ENCODE measurements at places on chromosomes 2 and 18. TPM values are rescaled to one million over a fixed set of nuclear protein-coding genes. Genes with fewer than 3 reads are reported as not detected.

DNA sequence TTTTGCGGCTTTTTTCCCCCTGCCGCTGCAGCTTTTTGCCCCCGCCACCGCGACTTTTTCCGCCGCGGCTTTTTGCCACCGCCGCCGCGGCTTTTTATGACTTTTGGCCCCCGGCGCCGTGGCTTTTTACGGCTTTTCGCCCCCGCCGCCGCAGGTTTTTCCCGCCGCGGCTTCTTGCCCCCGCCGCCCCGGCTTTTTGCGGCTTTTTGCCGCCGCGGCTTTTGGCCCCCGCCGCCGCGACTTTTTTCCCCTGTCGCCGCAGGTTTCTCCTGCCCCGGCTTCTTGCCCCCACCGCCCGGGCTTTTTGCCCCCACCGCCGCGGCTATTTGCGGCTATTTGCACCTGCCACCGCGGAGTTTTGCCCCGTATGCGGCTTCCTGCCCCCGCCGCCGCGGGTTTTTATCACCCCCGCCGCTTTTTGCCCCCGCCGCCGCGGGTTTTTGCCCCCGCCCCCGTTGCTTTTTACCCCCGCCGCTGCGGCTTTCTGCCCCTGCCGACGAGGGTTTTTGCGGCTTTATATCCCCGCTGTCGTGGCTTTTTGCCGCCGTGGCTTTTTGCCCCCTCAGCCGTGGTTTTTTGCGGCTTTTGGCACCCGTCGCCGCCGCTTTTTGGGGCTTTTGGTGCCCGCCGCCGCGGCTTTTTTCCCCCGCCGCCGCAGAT lies 2750.9 kb downstream of the RPIA start:
- peaks cover 12% of the 10 kb centered on the region for H3K4me1 ChIP-seq
- DNase-seq, result no peak
- no peak overlapping the region for H3K27ac ChIP-seq
- peak overlapping the region; percentile 46 for H3K4me3 ChIP-seq
- H3K36me3 ChIP-seq, result no peaks in the 10 kb centered on the region
- H3K27me3 ChIP-seq, result peaks cover 31% of the 10 kb centered on the region

DNA sequence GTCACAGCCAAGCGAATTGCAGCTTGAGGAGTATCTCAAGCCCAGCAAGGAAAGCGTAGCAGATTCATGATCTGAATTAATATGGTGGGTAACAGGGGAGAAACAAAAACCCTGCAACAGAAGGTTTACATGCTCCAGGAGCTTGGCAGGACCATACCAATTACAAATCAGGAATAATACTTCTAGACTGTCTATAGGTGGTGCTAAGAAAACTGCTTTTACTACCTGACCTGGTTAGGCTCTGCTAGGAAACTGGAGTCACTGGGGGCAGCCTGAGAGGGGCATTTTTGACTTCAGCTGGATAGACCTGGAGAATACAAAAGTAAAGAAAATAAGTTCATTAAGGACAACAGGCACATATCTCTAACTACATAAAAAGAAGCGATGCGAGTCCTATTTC lies 24.6 kb upstream of the SPOPL start:
- no peaks in the 10 kb centered on the region for H3K27me3 ChIP-seq
- no peak overlapping the region for H3K27ac ChIP-seq
- H3K4me3 ChIP-seq, result no peak overlapping the region

- no peak overlapping the region for H3K27ac ChIP-seq
- no peaks in the 10 kb centered on the region for H3K4me1 ChIP-seq
Observed at GRCh38 chr2:239489481-239489880, 88.7 kb upstream of the HDAC4 start.

GRCh38 chr2:174572556-174572955 lies 25.0 kb downstream of the WIPF1 start:
- peaks cover 4% of the 10 kb centered on the region for H3K36me3 ChIP-seq
- H3K27me3 ChIP-seq, result no peaks in the 10 kb centered on the region
- H3K4me3 ChIP-seq, result no peak overlapping the region
- DNase-seq, result no peak

DNA sequence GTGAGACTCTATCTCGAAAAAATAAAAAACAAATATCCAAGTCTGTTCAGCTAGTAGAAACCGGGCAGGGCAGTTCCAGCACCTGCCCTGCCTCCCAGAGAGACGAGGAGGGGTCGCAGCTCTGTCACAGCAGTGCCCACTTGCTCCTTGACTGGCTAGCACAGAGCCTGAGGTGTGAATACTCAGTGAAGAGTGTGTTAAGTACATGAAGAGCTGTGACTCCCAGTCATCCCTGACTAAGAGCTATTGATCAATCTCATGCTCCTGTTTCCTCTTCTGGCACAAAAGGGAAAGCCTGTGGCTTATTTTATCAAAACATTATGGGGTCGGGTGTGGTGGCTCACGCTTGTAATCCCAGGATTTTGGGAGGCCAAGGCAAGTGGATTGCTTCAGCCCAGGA lies 83.0 kb upstream of the FZD7 start:
- peaks cover 26% of the 10 kb centered on the region for H3K27me3 ChIP-seq
- H3K36me3 ChIP-seq, result no peaks in the 10 kb centered on the region
- H3K4me3 ChIP-seq, result no peak overlapping the region

GRCh38 chr2:33617989-33618388 lies 18.9 kb upstream of the FAM98A start:
- DNase-seq, result no peak
- H3K27me3 ChIP-seq, result no peaks in the 10 kb centered on the region
- no peak overlapping the region for H3K4me3 ChIP-seq
- no peaks in the 10 kb centered on the region for H3K36me3 ChIP-seq
- H3K27ac ChIP-seq, result no peak overlapping the region

GRCh38 chr2:1319393-1319792 lies 93.9 kb upstream of the TPO start:
- H3K27ac ChIP-seq, result no peak overlapping the region
- no peak overlapping the region for H3K4me3 ChIP-seq
- H3K36me3 ChIP-seq, result no peaks in the 10 kb centered on the region
- DNase-seq, result no peak

DNA sequence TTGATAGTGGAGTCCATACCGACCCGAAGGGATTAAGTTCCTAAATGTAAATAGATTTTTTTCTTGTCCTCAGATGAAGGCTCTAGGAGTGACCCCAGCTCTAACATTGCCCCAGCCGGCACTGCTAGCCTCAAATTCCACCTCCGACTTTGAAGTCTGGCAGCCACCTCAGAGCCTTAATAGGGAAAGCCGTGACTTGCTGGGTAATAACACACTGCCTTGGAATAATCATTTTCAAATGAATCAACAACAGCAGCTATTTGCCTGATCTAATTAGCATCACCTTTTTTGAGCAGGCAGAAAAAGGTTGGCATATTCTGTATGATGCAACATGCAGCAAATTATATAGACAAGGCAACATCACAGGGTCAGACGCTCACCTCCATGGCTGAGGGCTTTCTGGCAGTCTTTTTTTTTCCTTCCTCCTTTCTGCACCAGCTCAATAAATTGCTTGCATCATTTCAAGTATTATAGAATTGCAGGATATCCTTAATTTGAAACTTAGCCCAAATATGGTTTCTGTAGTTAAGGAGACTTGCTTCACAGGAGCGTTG lies 276.5 kb upstream of the ATP5MC3 start:
- H3K4me1 ChIP-seq, result no peaks in the 10 kb centered on the region
- H3K27ac ChIP-seq, result no peak overlapping the region
- DNase-seq, result no peak
- no peaks in the 10 kb centered on the region for H3K27me3 ChIP-seq

GRCh38 chr18:22563164-22563583 lies 145.5 kb upstream of the CTAGE1 start:
- peak overlapping the region; percentile 91 for H3K27ac ChIP-seq
- peaks cover 16% of the 10 kb centered on the region for H3K4me1 ChIP-seq
- H3K36me3 ChIP-seq, result no peaks in the 10 kb centered on the region
- H3K27me3 ChIP-seq, result no peaks in the 10 kb centered on the region

DNA sequence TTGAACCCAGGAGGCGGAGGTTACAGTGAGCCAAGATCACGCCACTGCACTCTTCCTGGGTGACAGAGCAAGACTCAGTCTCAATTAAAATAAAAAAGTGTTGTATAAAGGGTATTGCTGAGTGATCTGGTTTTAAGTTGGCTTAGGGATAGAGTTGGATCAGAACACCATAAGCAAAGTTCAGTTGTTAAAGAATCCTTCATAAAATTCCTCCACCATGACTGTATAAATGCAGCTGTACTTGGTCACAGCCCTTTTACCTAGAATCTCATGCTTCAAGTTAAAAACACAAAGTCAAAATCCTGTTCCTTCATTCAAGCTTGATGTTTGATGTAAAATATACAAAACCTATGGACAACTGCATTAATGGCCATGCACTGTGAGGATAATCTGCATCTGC lies 33.4 kb upstream of the PNO1 start:
- no peak overlapping the region for H3K27ac ChIP-seq
- DNase-seq, result no peak
- H3K4me3 ChIP-seq, result no peak overlapping the region
- no peaks in the 10 kb centered on the region for H3K27me3 ChIP-seq
- no peaks in the 10 kb centered on the region for H3K36me3 ChIP-seq

- H3K27me3 ChIP-seq, result no peaks in the 10 kb centered on the region
- peak overlapping the region; percentile 2 for H3K27ac ChIP-seq
- no peak for DNase-seq
- H3K4me1 ChIP-seq, result peaks cover 46% of the 10 kb centered on the region
- peak overlapping the region; percentile 71 for H3K4me3 ChIP-seq
- H3K36me3 ChIP-seq, result peaks cover 4% of the 10 kb centered on the region
Observed at GRCh38 chr2:85134896-85135659, 1.9 kb downstream of the TCF7L1 start.

GRCh38 chr2:128867311-128867710 lies 548.6 kb upstream of the HS6ST1 start:
- no peaks in the 10 kb centered on the region for H3K36me3 ChIP-seq
- H3K4me3 ChIP-seq, result no peak overlapping the region
- H3K27ac ChIP-seq, result no peak overlapping the region
- no peaks in the 10 kb centered on the region for H3K27me3 ChIP-seq

DNA sequence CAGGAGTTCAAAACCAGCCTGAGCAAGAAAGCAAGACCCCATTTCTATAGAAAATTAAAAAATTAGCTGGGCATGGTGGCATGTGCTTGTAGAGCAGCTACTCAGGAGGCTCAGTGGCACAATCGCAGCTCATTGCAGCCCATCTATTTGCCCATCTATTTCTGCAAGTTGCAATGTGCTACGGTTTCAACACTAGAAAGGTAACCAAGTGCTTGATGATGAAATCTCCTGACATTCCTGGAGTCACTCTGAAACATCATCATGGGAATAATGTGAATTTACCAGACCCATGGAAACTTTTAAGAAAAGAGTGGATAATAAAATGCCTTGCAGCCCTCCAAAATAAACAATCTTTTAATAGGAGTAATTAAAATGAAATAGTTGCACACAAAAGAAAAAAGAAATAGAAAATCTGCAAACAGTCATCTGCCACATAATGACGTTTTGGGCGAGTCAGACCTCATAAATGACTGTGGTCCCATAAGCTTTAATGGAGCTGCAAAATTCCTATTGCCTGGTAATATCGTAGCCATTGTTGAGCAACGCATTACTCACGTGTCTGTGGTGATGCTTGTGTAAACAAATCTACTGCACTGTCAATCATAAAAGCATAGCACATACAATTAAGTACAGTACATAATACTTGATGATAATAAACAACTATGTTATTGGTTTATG lies 46.6 kb upstream of the AMMECR1L start:
- H3K36me3 ChIP-seq, result no peaks in the 10 kb centered on the region
- H3K27me3 ChIP-seq, result no peaks in the 10 kb centered on the region
- H3K4me3 ChIP-seq, result no peak overlapping the region
- no peak for DNase-seq

DNA sequence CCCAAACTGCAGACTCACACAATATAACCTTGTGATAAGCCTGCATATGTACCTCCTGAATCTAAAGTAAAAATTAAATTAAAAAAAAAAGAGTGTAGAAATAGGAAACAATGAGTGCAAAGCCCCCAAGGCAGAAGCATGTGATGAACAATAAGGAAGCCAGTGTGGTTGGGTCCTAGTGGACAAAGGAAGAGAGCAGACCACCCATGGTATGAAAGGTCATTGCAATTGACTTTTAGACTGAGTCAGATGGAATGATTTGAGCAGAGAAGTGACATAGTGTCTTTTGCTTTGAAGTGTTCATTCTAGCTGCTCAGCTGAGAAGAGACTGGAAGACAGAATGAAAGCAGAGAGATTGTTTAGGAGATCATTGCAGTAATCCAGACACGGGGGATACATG lies 417.1 kb downstream of the RAD51AP2 start:
- no peaks in the 10 kb centered on the region for H3K27me3 ChIP-seq
- H3K27ac ChIP-seq, result no peak overlapping the region
- no peaks in the 10 kb centered on the region for H3K36me3 ChIP-seq
- H3K4me3 ChIP-seq, result no peak overlapping the region
- no peak for DNase-seq

GRCh38 chr2:30225131-30225762 lies 6.1 kb upstream of the LBH start:
- H3K36me3 ChIP-seq, result no peaks in the 10 kb centered on the region
- peaks cover 22% of the 10 kb centered on the region for H3K4me1 ChIP-seq
- H3K27me3 ChIP-seq, result no peaks in the 10 kb centered on the region

GRCh38 chr2:234690569-234691213 lies 193.8 kb upstream of the ARL4C start:
- DNase-seq, result no peak
- H3K4me1 ChIP-seq, result peaks cover 13% of the 10 kb centered on the region
- H3K4me3 ChIP-seq, result no peak overlapping the region
- no peak overlapping the region for H3K27ac ChIP-seq
- no peaks in the 10 kb centered on the region for H3K36me3 ChIP-seq
- no peaks in the 10 kb centered on the region for H3K27me3 ChIP-seq

The MCFD2 gene
- 64.0 TPM for total RNA-seq

The CTIF gene
- total RNA-seq, result 72.0 TPM

The NEU4 gene
- total RNA-seq, result 0.51 TPM

The XPO1 gene
- 49.3 TPM for total RNA-seq

The UPP2 gene
- not detected for total RNA-seq

Measured in heart left ventricle (tissue), 16 donors.